ENCODE measurements at places on chromosomes 6 and 20. TPM values are rescaled to one million over a fixed set of nuclear protein-coding genes. Genes with fewer than 3 reads are reported as not detected.

NSFL1C gene
- total RNA-seq: 123 TPM

FITM2 gene
- total RNA-seq: 7.8 TPM

MCHR2 gene
- not detected for total RNA-seq

MLN gene
- total RNA-seq: not detected

CDH22 gene
- 0.07 TPM for total RNA-seq

NKAIN4 gene
- 6.8 TPM for total RNA-seq

ANKRD66 gene
- not detected for total RNA-seq

SLC17A3 gene
- total RNA-seq: 1.00 TPM

CDK19 gene
- 3.5 TPM for total RNA-seq

SERINC3 gene
- total RNA-seq: 89.3 TPM
